ENCODE measurements at places on chromosomes 16 and 17.

DNA sequence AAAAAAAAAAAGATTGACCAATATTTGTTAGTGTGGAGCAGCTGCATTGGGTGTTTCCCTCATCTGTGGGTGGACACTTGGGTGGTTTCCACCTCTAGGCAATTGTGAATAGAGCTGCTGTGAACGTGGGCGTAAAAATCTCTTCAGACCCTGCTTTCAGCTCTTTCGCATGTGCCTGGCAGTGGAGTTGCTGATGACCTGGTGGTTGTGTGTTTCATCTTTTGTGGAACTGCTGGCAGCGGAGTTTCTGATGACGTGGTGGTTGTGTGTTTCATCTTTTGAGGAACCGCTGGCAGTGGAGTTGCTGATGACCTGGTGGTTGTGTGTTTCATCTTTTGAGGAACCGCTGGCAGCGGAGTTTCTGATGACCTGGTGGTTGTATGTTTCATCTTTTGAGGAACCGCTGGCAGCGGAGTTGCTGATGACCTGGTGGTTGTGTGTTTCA lies 21.4 kb downstream of the ZC3H18 start:
- DNase-seq: no peak

- DNase-seq: no peak
Measured at GRCh38 chr16:66539623-66540469, 10.1 kb downstream of the TK2 start.

- DNase-seq: peak; percentile 56
Measured at GRCh38 chr16:84013787-84014569, 28.6 kb downstream of the SLC38A8 start.

GRCh38 chr17:60155815-60156214 lies 6.0 kb downstream of the CA4 start:
- DNase-seq: no peak

DNA sequence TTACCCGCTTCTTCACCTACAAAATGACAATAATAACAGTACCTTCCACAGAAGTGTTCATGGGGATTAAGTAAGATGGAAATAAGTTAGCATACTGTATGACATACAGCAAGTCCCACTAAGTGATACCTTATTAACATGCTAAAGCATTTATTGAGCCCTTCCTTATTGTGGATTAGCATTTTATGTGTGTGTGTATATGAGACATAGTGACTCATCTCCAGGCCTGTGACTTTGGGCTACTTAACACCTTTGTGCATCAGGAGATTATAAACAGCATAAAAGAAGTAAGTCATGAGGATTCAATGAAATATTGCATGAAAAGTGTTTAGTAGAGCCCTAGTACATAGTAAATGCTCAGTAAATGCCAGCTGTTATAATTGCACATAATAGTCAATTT lies 52.9 kb downstream of the CA10 start:
- no peak for DNase-seq

DNA sequence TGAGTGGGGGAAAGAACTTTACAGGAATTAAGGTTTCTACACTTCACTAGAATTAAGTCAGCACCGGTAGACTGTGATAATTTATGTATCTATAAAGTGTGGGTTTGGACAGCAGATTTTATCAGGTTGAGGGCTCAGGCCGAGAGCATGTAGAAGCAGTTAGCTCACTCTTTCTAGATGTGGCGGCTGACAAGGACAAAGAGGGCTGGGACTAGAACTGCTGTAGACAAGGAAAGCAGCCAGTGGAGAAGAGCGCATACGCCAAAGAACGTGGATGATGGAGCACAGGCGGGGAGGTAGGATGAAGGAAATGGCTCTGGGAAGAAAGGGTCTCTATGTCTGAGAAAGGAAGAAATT lies 504 bp upstream of the GOSR1 start:
- DNase-seq: peak; percentile 7

DNA sequence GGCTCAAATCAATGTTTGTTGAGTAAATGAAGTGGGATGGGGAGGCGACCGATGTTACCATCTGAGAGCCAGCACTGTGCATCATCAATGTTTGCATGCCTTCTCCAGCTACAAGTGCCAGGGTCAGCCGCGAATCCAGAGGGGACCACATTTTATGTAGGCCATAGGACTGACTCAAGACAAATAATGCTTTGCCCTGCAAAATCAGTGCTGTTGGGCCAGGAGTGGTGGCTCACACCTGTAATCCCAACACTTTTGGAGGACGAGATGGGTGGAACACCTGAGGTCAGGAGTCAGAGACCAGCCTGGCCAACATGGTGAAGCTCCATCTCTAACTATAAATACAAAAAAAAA lies 53.1 kb upstream of the WSB1 start:
- DNase-seq: no peak

Data from activated CD4-positive, alpha-beta T cell treated with anti-CD3 and anti-CD28 coated beads for 24 hours (primary cell).